ENCODE measurements at places on chromosomes 3 and 15. TPM values are rescaled to one million over a fixed set of nuclear protein-coding genes. Genes with fewer than 3 reads are reported as not detected.

Gene IL1RAP
- total RNA-seq = 22.5 TPM

Gene PAK6
- total RNA-seq = 9.5 TPM

Gene SLC12A1
- total RNA-seq = 0.10 TPM

Gene ZNF621
- total RNA-seq = 10.8 TPM

Gene ITIH1
- not detected for total RNA-seq

Gene LRRIQ4
- total RNA-seq = not detected

Gene ZPLD1
- not detected for total RNA-seq

Gene VGLL3
- total RNA-seq = 19.8 TPM

Gene HAPLN3
- 18.4 TPM for total RNA-seq

- DNase-seq = peak; percentile 58
Observed at GRCh38 chr3:38579551-38580449, 69.7 kb downstream of the SCN5A start.

DNA sequence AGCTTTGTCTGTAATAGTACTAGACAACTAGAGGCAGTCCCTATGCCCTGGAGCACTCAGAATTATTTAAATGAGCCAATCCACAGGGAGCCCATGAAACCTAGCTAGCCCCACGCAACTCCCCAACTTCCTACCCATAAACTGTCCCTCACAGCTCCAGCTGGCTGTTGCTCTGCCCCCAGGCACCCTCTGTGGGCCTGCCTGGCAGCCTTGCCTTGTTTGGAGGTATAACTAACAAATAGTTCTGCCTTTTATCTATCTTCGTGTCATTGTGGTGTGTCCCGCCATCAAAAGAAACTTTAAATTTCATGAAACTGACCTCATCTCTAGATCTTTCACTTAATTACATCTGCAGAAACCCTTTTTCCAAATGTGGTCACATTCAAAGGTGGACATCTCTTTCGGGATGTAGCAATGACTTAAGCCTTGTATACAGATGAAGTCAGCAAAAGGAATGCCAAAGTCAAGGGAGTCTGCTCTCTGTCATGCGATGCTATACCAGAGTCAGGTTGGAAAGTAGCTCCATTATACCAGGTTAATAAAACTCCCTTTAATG lies 1.8 kb upstream of the RTP3 start:
- peak; percentile 96 for DNase-seq

GRCh38 chr15:54289590-54290136 lies 311.4 kb downstream of the UNC13C start:
- DNase-seq = no peak

DNA sequence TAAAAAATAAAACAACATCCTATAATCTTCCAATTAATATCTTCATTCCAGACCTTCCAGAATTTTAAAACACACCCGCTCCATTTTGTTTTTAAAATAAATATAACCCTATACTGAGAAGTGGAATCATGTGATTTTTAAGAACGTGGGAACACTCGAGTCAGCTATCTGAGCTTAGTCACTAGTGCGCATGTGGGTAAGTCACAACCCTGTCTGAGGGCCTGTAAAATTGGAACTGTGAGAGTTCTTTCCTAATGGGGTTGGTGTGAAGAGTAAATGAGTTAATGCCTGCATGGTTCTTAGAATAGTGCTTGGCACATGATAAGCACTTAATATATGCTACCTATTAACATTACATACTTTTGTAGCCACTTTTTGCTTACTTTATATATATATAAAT lies 19.9 kb upstream of the POLR2M start:
- no peak for DNase-seq

DNA sequence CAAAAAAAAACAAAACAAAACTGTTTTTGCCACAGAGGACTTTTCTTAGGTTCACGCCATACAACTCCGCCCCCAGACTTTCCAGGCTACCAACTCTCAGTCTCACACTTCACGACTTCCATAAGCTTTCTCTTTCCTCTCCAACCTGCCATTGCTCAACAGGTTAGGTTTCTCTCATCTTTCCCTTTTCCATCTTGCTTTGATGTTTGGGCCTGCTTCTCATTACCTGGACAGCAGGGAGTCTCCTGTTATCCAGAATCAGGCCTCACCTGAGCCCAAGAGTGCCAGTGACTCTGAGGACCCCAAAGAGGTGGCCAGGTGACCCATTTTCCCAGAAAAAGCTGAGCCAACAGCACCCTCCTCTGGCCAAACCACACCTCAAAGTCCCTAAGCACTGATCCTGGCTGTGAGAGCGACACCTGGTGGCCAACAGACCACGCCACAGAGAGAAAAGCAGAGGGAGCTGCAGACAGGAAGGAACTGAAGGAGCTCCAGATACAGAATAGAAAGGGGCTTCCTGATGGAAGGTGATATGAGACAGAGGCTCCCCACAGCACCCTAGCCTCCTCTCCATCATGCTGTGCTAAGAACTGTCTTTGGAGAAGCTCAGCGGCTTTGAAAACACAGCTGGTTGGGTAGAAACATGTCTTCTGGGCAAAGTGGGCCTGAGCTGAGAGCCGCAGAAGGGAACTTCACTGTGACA lies 4.0 kb downstream of the CCDC51 start:
- peak; percentile 76 for DNase-seq

GRCh38 chr3:5134499-5134898 lies 12.4 kb downstream of the ARL8B start:
- DNase-seq = no peak

DNA sequence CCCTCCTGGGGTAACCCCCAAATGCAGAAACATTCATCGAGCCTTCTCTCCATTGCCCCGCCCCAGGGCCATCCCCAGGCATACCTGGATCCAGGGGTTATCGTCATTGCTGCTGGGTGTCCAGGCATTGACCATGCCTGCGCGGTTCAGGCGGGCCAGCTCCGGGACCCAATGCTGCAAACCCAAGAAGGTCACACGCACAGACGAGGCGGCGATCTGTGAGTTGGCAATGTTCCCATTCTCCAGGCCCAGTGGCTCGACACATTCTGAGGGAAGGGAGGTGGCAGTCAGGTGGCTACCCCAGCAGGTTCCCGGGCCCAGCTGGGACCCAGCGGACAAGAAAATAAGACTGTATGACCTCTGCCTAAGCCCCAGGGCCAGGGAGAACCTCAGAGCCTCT lies 6.1 kb downstream of the MFGE8 start:
- no peak for DNase-seq

GRCh38 chr3:20288050-20288449 lies 102.0 kb upstream of the SGO1 start:
- no peak for DNase-seq

GRCh38 chr3:48047841-48048464 lies 31.7 kb upstream of the MAP4 start:
- peak; percentile 31 for DNase-seq

DNA sequence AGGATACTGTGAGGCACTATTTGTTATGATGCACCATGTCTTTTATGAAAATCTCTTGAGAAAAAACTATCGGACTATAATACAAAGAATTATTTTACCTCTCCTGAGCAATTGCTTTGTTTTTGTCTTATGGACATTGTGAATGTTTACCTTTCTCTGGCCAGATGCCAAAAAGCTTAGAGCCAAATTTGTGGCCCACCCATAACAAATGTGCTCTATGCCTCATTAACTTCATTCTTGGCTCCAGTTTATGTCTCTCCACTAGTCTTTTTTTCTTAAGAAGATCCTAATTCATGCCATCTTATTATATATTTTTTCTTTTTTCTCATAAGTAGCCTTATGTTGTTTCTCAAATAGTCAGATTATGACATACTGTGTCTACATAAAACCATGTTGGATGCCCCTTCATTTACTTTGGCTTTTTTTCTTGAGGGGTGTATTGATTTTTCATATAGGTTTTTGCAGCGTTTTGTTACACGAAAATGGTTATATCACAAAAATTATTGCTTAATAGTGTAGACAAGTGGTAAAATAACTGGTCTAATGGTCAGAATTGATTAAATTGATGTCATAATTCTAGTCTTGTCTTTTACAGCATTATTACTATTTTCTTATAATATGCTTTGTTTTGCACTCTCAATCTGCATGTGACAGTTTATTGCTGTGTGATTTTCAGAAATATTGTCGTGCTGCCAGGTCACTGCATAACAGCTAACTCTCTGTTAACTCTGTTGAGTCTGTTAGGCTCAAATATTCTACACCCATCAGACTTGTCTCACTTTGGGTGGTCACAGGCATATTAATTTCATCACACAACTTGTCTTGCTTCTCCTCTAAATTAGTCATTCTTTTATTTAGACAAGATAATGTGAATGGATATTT lies 18.2 kb downstream of the SENP8 start:
- no peak for DNase-seq

- no peak for DNase-seq
Observed at GRCh38 chr15:43249236-43249635, 17.5 kb downstream of the TGM5 start.

DNA sequence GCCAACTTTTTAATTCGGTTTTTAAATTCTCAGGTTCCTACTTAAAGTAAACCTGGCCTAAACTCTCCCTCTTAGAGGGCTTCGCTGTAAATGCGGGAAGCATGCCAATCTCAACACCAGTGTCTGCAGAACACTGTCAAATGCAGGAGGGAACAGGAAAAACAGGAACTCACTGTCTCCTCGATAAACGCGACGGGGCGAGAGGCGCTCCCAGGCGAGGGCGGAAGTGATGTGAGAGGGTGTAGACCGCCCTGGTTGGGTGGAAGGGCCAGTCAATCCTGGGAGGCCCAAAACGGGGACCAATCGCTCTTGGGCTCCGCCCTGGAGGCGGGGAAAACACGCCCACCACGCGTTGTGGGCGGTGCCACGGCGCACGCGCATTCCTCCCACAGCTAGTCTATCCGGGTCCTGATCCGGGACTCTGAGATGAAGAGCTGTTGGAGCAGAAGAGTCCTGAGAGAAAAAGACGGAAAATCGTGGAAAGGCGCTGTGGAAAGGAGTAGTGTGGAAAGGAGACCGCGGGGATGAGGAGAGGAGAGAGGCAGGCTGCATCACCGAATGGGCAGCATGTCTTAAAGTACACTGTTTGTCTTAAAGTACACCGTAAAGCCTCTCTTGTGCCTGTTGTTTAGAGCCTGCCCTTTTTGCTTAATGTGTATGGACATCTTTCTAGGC lies 27.1 kb downstream of the SLC28A2 start:
- peak; percentile 98 for DNase-seq

GRCh38 chr15:42151736-42152135 lies 4.7 kb downstream of the PLA2G4F start:
- no peak for DNase-seq

DNA sequence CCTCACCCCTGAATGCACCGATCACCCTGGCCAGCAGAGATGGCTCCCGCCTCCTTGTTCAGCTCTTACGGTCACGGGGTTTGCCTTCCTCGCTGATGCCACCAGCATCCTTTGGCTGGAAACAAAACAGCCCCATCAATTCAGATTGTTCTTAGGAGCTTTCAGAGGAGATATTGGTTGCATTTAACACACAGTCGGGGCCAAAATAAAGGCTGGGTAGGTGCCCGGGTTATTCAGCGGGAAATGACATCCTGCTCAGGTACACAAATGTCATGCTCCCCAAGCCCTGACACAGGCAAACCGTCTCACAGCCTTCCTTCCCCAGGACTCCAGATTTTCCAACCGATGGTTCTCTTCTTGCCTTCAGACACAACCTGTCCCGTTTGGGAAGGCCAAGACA lies 62.4 kb upstream of the MEF2A start:
- DNase-seq = no peak

GRCh38 chr3:4408958-4409357 lies 58.1 kb downstream of the SUMF1 start:
- no peak for DNase-seq

GRCh38 chr15:49621401-49621811 lies 558 bp downstream of the DTWD1 start:
- DNase-seq = no peak

- no peak for DNase-seq
Observed at GRCh38 chr15:85781099-85781498, 13.6 kb downstream of the KLHL25 start.

GRCh38 chr3:77620009-77620408 lies 580.1 kb downstream of the ROBO2 start:
- DNase-seq = no peak

DNA sequence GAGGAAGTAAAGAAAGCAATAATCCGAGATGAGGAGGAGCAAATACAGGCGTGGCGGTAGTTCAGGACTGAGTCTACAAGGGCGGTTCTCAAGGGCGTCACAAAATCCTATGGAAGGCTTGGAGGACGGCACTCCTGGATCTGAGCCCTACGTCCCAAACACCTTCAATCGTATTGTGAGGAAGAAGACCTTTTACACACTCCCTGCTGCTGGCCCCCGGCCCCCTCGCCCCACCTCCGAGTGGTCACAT lies 747 bp downstream of the PLD1 start:
- DNase-seq = peak; percentile 77

- no peak for DNase-seq
Observed at GRCh38 chr3:22704571-22705354, 498.4 kb upstream of the UBE2E2 start.

GRCh38 chr15:101813803-101814534 lies 2.0 kb downstream of the OR4F15 start:
- peak; percentile 70 for DNase-seq

DNA sequence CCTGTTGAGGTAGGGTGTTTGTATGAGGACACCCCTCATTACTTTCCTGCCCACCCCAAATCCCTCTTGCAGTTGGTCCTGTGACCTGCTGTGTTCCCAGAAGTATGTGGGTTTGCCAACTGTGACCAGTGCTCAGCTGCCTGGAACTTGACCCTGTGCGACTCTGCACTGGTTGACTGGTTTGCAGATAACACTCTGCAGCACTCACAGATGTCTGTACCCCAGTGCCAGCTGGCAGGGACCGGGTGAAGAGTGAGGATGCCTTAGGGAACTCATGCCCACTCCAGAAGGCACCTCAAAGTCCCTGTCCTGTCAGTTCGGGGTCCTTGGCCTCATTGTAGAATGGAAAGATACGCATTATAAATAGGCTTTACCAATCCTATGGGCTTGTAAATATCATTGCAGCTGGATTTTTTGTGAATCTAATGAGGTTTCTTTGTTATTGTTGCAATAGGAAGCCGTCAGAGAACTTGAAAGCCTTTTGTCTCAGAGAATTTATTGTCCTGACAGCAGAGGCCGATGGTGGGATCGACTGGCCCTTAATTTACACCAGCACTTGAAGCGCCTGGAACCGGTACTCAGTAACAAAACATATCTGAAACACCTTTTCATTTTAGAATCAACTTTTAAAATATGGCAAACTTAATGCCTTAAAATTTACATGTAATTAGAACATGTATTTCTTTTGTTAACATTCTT lies 18.2 kb downstream of the FAN1 start:
- DNase-seq = no peak

- DNase-seq = no peak
Observed at GRCh38 chr3:124560666-124561215, 169.5 kb upstream of the UMPS start.

Measured in RPMI7951 (cell line).